ENCODE measurements at places on chromosomes 7 and 10.

GRCh38 chr7:80699045-80699638, 60.7 kb downstream of the CD36 start:
- no peak for DNase-seq

DNA sequence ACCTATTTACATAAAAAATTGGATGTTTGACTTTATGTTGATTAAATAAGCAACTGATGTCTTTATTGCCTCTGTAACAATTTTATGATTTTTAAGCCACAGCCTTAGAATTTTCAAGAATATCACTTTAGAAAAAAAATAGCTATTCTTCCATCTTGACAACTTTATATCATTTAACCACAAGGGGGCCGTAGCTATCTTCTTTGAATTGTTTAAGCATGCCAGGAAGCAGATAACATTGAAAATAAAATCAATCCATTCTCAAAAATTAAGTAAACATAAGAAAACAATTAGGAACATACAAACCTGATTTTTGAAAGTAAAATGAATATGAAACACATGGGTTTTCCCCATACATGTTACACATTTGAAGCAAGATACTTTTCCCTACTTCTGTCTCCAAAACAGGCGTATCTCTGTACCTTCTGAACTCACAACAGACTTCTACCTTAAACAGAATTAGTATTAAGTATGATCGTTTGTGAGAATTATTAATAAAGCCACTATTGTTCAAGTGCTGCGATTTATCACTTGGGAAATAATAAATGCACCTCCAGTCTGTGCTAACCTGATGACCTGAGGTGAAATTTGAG, 209.0 kb downstream of the CACNA2D1 start:
- no peak for DNase-seq

DNA sequence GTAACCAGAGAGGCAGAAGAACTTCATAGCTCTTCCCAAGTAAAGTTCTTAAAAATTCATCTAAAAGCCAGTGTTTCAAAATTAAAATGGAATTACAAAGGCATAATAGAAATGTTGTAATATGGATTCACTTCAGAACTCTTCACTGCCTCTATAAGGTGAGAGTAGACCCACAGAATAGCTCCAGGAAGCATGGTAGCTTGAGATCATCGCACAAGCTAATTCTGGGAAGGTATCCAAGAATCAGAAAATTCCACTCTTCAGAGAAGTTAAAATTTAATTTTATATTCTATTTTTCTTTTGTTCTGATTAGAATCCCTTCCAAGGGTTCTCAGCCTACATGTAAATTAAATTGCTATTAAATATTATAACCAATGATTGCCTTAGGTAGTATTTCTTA, 1.5 kb upstream of the DHX32 start:
- DNase-seq = no peak

DNA sequence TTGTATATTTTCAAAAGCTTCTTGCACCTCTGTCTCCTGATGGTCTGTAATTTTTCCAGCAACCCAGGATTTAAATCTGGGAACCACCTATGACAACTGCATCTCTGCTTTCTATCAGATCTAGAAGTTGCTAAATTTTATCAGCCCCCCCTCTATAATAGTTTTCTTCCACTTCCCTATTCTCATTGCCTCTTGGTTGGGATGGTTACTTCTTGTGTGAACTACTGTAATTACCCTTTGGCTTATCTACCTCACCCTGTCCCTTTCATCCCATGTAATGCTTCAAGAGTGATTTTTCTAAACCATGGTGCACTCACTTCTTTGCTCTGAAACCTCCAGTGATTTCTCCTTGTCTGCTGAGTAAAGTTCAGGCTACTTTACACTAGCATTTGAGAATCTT, 92.3 kb downstream of the BMPR1A start:
- no peak for DNase-seq

DNA sequence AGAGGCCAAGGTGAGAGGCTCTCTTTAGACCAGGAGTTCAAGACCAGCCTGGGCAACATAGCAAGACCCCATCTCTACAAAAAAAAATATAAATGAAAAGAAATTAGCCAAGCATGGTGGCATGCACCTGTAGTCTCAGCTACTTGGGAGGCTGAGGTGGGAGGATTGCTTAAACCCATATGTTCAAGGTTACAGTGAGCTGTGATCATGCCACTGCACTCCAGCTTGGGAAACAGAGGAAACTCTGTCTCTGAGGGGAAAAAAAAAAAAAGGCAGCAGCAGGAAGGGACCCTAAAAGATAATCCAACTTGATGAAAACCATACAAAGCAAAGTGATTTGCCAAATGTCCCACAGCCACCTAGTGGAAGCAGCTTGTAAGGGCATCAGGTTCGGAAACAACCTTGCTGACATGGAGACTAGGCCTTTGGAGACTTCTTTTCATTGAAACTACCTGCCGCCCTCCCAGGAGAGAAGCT, 15.6 kb upstream of the PBLD start:
- DNase-seq = no peak

GRCh38 chr7:142811154-142811737, 40.5 kb downstream of the PRSS2 start:
- peak; percentile 5 for DNase-seq

DNA sequence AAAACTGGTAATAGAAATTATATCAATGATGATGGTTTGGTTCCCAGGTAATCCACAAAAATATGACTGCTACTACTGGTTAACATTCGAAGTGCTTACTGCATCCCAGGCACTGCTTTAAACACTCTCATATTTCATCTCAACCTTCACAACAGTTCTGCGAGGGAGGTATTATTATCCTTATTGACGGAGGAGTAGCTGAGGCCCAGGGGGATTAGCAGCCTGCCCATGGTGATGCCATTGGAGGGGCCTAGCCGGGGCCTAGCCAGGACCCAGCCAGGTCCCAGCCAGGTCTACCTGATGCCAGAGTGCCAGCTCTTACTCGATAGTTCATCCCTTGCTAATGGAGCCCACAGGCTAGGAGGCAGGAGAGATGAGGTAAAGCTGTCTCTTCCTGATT, 217.1 kb downstream of the FAM107B start:
- DNase-seq = no peak

GRCh38 chr10:36358736-36359135, 716.6 kb upstream of the FZD8 start:
- no peak for DNase-seq

DNA sequence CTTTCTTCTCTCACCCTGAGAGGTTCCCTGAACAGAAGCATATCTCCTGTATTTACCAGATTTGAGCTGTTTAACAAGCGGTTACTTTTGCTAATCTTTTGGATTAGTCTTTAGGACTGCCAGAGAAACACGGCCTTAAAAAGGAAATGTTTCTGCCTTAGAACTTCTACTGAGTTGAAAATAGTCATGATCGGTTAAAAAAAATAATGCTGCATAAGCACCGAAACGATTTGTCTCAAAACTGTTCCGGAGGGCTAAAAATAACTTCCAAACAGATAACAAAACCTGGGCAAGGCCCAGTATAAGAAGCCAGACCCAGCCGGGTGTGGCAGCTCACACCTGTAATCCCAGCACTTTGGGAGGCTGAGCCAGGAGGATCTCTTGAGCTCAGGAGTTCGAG, 43.3 kb upstream of the CYTH3 start:
- no peak for DNase-seq

DNA sequence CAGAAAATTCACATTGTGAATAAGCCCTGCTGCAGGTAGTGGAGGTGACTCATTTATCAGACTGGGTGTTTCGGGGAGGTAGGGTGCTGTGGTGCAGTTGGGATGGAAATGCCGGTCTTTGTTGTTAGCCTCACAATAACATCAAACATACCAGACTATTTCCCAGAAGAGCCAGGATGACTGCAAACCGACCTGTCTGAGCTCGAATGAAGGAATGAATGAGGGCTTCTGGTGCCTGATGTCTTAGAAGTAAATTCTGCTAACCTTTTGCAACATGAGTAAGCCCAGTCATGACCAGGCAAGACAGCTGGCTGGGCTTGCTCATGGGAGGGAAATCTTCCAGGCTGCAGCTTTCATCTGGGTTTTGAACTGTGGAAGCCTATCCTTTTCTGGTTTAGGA, 2.4 kb upstream of the VDAC2 start:
- DNase-seq = no peak

GRCh38 chr7:151245360-151246101, 3.0 kb downstream of the SMARCD3 start:
- no peak for DNase-seq

Data from GM04503 (cell line).